ENCODE measurements at places on chromosomes 3 and 15. TPM values are rescaled to one million over a fixed set of nuclear protein-coding genes. Genes with fewer than 3 reads are reported as not detected.

Gene EPHA3
- 11.4 TPM for total RNA-seq

Gene TMEM266
- 0.52 TPM for total RNA-seq

Gene PLA2G4B
- 30.0 TPM for total RNA-seq

Gene TTLL3
- total RNA-seq = 98.3 TPM

Gene SOX14
- not detected for total RNA-seq

Gene CTXN2
- total RNA-seq = not detected

Gene APBA2
- 9.5 TPM for total RNA-seq

Gene SLC35G2
- 4.0 TPM for total RNA-seq

Gene STOML1
- 15.0 TPM for total RNA-seq

Gene ZNF80
- not detected for total RNA-seq

Gene BLM
- 3.7 TPM for total RNA-seq

Measured in ureter (tissue), 1 donor.